Activated CD4-positive, alpha-beta T cell treated with anti-CD3 and anti-CD28 coated beads, Interleukin-2, amount 10 ng/mL, durations not matched to agents 24 days and 14 days (primary cell): ENCODE measurements at places on chromosomes 11 and 22. TPM values are rescaled to one million over a fixed set of nuclear protein-coding genes. Genes with fewer than 3 reads are reported as not detected.

PATE2 gene
- not detected in 2 replicates for total RNA-seq

DNA sequence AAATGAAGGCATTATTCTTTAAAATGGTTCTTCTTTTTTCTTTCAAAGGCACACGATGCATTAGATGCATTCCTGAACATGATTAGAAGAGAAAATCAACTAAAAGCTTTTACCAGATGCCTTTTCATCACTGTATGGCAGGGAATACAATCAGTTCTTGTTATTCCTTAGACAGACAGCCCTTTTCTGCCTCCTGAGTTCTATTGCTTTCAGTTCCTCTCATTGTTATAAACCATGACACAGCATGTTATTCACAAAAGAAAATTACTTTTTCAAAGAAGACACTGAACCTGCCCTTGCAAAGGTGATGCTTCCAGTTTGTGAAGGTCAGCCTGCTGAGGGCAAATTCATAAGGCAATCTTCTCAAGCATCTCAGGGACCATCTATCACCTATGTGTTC lies 70.1 kb downstream of the FAM181B start:
- peaks cover 2% of the 10 kb centered on the region for H3K27me3 ChIP-seq
- no peak overlapping the region for H3K4me3 ChIP-seq
- no peaks in the 10 kb centered on the region for H3K36me3 ChIP-seq
- H3K4me1 ChIP-seq = no peaks in the 10 kb centered on the region

- no peak for DNase-seq
- H3K36me3 ChIP-seq = no peaks in the 10 kb centered on the region
- no peak overlapping the region for H3K4me3 ChIP-seq
- peaks cover 2% of the 10 kb centered on the region for H3K27me3 ChIP-seq
- no peak overlapping the region for H3K27ac ChIP-seq
Observed at GRCh38 chr11:61541598-61541997, 33.0 kb downstream of the LRRC10B start.

GRCh38 chr22:39356464-39356863 lies 6.7 kb downstream of the SYNGR1 start:
- no peak for DNase-seq
- H3K4me3 ChIP-seq = no peak overlapping the region
- H3K27ac ChIP-seq = no peak overlapping the region
- no peaks in the 10 kb centered on the region for H3K36me3 ChIP-seq

DNA sequence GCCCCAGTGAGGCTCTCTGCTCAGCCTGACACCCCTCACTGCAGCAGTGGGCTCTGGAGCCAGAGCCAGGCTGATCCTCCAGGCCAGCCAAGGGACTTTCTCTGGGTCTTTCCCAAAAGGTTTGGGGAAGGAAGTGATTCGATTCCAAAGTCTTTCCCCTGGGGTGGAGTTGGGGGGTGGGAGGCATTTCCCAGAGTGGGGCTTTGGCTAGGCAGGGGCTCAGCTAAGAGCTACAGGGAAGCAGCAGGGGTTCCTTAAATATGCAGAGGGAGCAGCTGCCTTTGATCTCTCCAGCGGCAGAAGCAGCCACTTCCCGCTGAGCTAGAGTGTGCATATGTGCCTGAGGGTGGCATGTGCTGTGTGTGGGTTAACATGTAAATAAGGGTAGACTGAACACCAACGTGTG lies 192.9 kb downstream of the INSC start:
- DNase-seq = no peak
- no peak overlapping the region for H3K4me3 ChIP-seq
- H3K36me3 ChIP-seq = no peaks in the 10 kb centered on the region
- peaks cover 2% of the 10 kb centered on the region for H3K27me3 ChIP-seq
- H3K4me1 ChIP-seq = no peaks in the 10 kb centered on the region
